Glutamatergic neuron (in vitro differentiated cells): ENCODE measurements at places on chromosomes 5 and 9.
A peak's percentile ranks its signal among the peaks of the same experiment; 100 is the strongest.

- DNase-seq: no peak
These were observed 48.3 kb downstream of the DAP start for GRCh38 chr5:10712574-10713366.

- DNase-seq: no peak
These were observed 103.2 kb downstream of the NR2F1-AS1 start for GRCh38 chr5:93477816-93478215.

DNA sequence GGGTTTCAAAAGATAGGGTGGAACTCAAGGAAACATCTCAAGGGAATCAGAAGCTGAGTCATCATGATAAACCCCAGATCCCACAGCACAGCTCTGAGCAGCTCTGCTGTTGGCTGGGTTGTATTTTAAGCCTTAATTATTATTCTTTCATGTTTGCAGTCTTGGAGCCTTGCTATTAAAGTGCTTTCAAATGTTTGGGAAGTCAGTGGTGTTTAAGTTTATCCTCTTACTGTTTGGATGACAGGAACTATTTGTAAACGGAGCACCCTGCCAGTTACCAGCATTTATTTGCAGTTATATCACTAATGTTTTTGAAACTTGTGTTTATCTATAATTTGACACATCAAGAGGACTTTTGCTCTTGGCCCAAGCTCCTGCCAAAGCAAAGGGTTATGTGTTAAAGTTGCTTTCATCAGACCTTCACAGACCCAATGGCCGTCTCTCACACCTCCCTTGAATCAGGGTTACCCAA lies 141.1 kb upstream of the SPDL1 start:
- no peak for DNase-seq

DNA sequence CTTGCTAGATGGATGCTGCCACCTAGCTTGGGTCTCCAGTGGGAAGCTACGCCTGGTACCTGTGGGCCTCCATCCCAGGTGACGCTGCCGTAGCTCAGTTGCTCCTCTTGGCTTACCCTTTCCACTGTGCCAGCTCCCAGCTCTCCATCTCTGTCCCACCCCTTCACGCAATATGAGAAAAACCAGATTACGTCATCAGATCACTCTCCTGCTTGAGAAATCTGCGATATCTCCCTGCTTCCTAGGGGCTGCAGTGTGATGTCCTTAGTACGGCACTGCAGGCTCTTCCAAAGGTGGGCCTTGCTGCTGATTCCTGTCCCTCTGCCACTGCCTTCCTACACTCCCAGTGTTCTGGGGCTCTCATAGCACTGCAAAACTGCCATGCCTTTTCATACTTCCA lies 28.9 kb downstream of the NSG2 start:
- DNase-seq: no peak

DNA sequence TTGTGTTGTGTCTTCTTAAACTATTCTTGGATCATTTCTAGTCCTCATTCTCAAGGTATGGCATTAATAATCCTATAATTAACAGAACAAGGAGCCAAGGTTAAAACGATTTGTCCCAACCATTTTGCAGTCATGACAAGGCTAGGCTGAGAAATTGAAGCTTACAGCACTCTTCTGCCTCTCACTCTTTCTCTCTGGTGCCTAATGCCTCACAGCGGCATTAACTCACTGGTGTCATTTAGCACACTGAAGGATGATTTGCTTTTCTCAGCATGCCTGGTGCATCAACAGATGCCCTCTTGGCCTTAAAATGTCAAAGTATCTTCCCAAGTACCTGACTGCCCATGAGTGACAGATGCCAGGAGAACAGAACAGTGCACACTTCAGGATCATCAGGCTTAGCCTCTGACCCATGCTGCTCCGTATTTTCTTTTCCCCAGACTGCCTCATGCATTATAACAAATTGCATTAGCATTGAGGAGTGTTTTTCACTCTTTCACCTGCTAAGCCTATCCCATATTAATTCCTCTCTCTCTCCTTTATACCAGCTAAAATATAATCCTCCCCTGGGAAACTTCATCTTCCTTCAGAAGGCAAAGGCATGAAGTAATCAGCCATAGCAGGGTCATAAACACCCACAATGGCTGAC lies 61.1 kb upstream of the SV2C start:
- DNase-seq: no peak

GRCh38 chr5:73327908-73328455 lies 120.6 kb downstream of the FOXD1 start:
- DNase-seq: no peak

GRCh38 chr9:137023583-137023991 lies 4.5 kb downstream of the ABCA2 start:
- DNase-seq: no peak

GRCh38 chr5:123949807-123950340 lies 437.9 kb downstream of the CSNK1G3 start:
- peak; percentile 21 for DNase-seq

DNA sequence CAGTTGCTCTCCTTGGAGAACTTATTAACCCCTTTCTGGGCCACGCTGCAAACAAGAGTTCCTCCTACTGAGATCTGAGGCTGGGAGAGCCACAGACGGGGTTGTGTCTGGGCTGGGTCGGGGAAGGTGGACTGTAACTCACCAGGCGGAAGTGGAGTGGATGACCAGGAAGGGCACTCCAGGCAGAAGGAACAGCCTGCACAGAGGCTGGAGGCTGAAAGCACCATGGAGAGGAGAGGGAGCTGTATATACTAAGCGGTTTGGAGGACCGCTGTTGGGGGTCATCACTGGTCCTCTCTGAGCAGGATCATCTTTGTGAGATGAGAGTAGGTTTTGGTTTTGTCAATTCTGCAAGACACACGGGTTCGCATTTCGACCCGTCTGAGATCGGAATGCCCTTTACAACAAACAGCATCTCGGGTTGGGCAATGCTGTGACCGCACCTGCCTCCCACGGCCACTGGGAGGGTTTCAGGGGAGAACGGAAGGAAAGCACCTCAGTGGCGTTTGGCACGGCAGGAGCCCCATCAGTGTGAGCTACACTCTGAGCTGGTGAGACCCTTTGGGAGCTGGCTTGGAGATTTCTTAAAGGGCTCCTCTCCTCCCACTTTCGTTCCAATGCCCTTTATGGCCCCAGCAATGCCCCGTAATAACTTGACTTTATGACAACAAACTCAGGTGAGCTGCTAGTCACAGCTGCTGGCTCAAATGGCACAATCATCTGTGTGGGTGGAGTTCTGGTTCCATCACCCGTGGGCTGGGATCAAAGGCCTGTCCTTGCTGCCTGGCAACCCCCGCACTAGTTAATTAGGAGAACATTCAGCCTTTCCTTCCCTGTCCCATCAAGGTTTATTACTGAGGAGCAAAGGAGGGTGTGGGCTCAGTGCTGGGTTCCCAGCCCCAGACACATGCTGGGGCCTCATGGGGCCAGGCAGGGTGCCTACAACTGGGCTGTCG lies 18.7 kb upstream of the NEURL1B start:
- DNase-seq: no peak

- DNase-seq: no peak
These were observed 45.1 kb downstream of the S1PR3 start for GRCh38 chr9:89036383-89036782.

- DNase-seq: no peak
These were observed 2.8 kb upstream of the NEURL1B start for GRCh38 chr5:172638209-172638768.

GRCh38 chr5:16521521-16522483 lies 56.2 kb upstream of the ZNF622 start:
- DNase-seq: no peak

GRCh38 chr9:84261070-84261746 lies 79.3 kb downstream of the SLC28A3 start:
- peak; percentile 92 for DNase-seq

GRCh38 chr5:167966979-167967378 lies 324.5 kb upstream of the WWC1 start:
- DNase-seq: no peak

DNA sequence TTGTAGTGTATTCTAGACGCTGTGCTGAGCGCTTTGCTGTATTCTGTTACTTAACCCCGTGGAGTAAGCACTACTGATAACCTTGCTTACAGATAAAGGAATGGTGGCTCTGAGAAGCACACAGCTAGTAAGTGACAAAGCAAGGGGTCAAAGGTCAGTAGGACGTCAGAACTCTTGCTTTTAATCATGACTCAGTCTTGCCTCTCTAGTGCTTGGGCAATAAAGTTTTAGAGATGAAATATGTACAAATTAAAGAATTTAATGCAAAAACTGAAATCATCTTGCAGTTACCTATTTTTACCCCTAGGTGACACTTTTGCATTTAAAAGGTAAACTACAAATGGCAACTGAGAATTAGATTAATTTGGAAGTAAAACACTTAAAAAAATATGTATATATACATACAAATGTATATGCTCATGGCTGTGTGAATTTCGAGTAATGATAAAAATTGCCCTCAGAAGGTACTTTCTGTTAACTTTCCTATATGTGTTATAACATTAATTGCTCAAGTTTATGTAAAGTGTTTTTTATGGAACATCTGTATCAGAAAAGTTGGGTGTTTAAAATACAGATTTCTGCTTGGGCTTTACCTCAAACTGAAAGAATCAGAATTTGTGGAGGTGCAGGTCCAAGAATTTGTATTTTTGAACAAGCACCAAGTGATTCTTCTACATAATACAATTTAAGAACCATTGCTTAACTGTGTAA lies 175.1 kb upstream of the DAB2 start:
- DNase-seq: no peak

DNA sequence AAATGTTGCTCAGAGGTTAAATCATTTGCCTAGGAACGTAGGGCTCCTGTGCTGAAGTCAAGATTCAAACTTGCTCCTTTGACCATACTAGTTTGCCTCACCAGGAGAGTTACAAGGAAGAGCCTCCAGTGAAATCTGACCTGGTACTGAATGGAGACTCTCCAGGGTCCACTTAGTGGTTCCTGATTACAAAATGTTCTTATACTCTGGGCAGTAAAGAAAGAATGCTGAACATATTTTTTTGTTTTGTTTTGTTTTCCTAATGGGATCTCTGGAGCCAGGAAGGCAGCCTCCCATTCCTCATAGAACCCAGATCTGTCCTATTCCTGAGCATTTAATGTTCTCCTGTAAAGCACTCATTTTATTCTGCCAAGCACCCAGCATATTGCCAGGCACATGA lies 256.5 kb upstream of the CLINT1 start:
- DNase-seq: no peak
